ENCODE measurements at places on chromosomes 7 and 10. TPM values are rescaled to one million over a fixed set of nuclear protein-coding genes. Genes with fewer than 3 reads are reported as not detected.
A peak's percentile ranks its signal among the peaks of the same experiment; 100 is the strongest.

- no peak for DNase-seq
These were observed 216.1 kb downstream of the TWIST1 start for GRCh38 chr7:18901351-18901750.

DNA sequence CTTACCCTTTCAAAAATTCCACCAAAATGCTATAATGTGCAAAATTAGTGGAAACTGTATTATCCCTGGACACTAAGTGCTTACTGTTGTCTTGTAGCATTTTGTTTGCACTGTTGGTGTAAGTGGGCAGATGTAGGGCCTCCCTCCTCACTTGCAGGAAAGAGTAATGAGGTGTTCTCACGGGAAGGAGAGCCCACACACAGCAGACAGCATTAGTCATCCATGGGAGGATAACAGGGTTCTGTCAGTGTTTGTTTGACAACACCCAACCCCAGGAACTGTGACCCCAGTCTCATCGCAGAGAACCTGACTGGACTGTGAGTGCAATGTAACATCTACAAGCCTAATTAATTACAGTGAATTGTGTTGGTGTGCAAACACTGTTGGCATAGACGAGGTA, 58.7 kb upstream of the VSTM2A start:
- no peak for DNase-seq

DNA sequence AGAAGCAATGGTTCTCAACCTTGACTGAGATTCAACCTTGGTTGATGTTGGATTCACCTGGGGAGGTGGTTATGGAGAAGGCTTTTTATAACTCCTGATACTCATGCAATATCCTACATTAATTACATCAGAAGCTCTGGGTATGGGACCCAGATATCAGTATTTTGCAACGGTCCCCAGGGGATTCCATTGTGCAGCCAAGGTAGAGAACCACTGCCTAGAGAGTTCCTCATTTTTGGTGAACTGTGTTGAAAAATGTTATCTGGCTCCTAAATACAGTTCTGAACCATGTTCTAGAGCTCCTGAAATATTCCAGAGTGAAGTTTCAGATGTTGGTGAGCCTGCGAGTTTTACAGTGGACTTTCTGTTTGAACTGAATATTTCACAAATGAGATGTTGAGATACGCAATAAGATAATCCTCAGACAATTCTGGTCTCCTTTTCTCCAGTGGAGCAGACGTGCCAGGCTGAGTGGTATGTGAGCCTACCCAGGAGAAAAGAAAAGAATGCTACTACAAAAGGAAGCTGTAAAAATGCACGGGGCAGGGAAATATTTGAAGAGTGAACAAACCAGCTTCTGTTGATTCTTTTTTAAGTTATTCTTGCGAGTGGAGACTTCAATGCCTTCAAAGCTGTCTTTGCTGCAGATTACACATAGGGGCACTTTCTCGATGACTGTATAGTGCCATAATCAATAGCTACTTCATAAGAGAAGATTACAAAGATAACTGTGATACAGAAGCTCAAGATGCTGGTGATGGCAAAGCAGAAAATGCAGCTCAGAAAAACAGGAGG, 13.6 kb upstream of the C10orf120 start:
- no peak for DNase-seq

DNA sequence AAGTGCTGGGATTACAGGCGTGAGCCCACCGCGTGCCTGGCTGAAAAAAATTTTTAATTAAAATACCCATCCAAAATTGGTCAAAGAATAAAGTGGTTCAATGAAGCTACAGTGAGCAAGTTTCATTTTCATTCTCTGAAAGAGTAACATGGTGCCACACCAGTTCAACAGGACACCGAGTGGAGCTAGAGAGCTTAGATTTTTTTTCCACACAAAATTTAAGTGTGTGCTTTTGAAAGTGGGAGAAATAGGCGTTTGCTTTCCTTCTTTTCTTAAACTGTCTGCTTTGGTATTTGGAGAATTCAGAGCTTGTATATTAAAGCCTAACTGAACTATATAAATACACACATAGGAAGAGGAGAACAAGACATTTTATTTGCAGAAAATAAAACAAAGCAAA, 43.4 kb downstream of the BPGM start:
- peak; percentile 90 for DNase-seq

DNA sequence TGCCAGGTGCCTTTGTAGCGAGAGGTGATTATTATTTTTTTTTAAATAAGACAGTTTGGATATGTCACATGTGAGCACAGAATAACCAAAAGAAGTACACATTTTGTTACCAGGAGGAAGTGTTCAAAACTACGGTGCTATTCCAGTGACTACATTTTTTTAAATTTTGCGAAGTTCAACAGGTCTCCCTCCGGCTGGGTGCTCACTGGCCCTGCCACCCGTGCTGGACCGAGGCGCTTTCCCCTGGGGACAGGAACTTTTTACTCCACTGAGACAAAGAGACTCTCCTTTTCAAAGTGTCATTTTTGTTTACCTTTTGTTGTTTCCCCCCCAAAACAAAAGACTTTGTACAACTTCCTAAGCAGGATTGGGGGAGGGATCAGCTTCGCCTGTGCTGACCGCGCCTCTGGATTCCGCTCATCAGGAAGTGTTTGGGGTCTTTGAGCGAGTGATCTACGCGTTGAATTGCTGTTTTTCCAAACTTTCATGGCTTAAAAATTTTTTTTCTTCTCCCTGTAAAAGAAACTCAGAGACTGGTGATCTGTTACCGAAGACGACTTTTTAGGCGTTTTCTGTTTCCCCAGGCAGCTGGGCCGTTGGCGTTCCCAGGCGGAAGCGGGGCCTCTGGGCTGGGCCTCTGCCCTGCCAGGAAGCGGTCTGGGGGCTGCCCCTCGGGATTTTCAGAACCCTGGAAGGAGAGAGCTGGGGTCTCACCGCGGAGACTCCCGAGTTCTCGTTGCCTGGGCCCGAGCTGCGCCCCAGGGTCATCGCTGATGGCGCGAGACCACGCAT, 7.2 kb downstream of the EN2 start:
- no peak for DNase-seq

GRCh38 chr10:57314046-57314445, 953.0 kb upstream of the ZWINT start:
- DNase-seq, result no peak

Gene FXYD4
- not detected for total RNA-seq

Gene NXPH1
- not detected for total RNA-seq

Gene FAM25A
- not detected for total RNA-seq

Gene BAMBI
- 25.9 TPM for total RNA-seq

Gene TMEM139
- not detected for total RNA-seq

All from fibroblast of villous mesenchyme (primary cell).